GM12864 (cell line): ENCODE measurements at places on chromosomes 4 and X.
A peak's percentile ranks its signal among the peaks of the same experiment; 100 is the strongest.

DNA sequence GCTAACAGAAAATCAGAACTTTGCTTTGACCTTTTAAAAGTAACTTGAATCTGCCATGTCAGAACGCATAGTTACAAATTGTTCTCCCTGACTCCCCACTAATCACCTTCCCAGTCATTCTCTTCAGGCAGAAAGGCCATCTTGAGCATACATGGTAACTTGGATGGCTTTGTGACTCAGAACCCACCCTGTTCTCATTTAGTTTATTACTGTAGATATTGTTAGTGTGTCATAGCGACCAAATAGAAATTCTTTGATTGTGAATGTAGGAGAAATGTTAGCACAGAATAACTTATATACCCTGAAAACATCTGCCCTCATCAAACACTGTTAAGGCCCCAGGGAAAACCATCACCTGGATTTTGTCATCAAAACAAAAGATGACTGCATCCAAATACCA is 382.0 kb downstream of the MAGEB5 start:
- DNase-seq = no peak

GRCh38 chr4:137025484-137026059 is 506.7 kb downstream of the PCDH18 start:
- DNase-seq = no peak

DNA sequence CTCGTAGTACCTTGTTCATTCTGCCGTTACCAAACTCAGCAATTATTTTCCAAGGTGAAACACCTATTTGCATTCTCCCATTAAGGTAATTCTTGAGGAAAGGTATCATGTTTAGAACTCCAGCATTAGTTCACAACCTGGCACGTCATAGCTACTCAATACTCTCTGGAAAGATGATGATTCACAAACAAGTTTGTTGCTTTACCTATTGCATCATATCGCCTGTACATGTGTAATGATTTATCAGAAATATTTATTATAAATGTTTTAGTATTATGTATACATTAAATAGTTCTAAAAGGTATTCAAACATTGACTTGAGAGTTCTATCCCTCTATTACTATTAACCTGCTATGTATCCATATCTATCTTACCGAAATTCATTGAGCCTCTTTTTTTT is 658.3 kb upstream of the PITX2 start:
- no peak for DNase-seq

DNA sequence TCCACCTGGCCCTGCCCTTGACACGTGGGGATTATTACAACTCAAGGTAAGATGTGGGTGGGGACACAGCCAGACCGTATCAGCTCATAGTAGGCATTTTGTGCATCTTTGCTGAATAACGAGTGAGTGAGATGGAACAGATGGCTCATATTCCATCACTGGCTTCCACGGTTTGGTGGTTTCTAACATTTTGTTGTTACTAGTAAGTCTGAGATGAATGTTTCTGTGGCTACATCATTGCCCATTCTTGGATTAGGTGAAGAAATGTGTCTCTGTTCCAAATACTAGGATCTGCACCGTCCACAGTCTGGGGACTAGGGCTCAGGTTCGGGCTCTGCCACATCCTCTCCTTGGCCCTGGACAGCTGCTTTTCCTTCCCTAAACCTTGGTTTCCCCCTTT is 3.6 kb downstream of the ABLIM2 start:
- DNase-seq = no peak

- no peak for DNase-seq
These were observed 646.2 kb downstream of the TRAM1L1 start for GRCh38 chr4:116438981-116439729.

DNA sequence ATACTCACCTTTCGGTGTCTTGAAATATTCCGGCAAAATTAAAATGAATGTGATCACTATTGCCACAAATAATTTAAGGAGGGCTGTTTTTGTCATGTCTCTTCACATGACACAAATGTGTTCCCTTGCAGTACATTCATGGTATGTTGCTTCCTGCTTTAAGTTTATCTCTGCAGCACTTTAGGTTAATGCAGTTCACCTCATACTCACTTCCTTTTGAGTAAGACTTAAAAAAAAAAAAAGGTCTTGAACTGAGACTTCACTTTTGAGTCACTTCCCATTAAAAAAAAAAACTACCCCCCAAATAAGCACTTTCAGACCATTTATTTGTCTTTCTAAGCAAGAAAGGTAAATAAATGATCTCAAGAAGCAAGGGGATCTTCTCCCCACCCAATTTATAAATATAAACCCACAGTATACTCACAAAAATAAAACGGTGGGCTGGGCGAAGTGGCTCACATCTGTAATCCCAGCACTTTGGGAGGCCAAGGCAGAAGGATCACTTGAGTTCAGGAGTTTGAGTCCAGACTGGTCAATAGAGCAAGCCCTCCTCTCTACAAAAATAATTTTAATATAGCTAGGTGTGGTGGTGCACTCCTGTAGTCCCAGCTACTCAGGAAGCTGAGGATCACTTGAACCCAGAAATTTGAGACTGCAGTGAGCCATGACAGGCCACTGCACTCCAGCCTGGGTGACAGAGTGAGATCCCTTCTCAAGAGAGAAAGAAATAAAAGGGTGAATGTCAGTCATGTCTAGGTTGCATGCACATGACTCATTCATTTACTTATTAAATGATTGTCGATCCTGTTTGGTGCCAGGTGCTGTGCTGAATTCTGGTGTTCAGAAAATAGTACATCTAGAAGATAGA is at the start of gene TMEM156:
TMEM156 (minus strand) TSS at position 192 of the 868 bp plus-strand sequence; CDS start at position 96, 96 bp downstream.
- DNase-seq = peak; percentile 91

DNA sequence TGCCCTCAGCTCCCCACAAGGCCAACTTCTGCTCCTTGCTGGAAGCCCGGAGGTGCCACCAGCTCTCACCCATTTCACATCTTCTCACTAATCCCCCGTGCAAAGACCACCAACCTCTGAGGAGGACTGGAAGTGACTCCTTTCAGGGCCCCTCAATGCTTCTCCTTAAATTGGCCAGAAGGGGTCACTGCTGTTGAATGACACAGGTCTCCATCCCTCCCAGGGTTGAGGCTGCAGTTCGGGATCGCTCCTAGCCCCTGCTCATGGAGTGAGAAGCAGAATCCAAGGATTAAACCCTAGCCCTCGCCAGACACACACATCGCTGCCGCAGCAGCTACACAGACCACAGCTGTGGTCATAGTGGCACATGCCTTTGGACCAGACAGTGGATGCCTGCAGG is 279.5 kb upstream of the TAPT1 start:
- DNase-seq = no peak

DNA sequence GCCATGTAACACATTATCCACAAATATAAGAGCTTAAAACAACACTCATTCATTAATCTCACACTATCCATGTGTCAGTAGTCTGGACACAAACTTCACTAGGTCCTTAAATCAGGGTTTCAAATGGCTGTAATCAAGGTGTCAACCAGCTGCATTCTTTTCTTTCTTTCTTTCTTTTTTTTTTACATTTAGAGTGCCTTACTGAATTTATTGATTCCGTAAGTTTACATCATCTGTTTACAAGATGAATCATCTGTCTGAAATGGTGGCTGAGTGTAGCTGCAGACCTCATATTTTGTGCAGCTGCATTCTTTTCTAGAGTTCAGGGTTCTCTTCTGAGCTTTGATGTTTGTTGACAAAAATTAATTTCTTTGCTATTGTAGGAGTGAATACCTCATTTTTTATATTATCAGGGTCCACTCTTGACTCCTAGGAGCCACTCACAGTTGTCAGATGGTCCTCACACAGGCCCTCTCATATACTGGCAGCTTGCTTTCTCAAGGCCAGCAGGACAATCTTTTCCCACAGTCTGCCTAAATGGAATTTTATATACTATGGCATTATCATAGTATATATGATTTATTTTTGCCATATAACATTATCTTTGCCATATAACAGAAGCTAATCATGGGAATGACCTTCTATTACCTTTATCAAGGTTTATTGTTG is 37.8 kb downstream of the SPOCK3 start:
- no peak for DNase-seq

DNA sequence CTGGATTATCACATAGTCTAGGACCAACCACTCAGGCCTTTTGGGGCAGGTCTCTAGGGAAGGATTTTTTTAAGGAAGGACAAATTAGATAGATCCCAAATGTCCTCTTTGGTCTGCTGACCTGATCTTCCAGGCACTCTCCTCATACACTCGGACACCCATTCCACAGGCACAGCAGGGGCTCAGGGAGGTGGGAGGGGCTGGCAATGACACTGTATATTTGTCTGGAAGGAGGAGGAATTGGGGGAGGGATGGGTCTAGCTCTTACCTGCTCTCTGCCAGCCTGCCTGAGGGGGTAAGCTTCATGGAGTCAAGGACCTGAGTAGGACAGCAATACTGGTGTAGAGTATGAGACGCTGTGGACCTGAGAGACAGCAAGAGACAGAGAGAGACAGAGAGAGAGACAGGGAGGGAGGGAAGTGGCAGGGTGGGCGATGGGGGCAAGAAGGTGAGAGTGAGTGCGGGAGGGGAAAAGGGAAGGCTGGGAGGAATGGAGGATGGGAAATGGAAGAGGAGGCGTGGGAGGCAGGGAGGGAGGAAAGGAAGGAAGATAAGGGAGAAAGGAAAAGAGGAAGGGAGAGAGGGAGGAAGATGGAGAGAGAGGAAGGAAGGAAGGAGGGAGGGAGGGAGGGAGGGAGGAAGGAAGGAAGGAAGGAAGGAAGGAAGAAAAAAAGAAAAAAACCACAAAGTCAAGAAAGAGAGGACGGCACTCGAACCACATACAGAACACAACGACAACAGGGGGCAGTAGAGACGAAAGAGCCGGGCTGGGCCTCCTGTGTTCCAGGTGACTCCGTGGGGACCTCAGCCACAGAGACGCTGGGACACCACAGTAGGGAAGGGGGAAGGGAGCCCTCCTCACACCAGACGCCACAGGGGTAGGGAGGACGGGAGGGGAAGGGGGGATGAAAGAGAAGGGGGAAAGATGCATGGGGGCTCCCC is 1.8 kb downstream of the IQSEC2 start:
- DNase-seq = no peak

DNA sequence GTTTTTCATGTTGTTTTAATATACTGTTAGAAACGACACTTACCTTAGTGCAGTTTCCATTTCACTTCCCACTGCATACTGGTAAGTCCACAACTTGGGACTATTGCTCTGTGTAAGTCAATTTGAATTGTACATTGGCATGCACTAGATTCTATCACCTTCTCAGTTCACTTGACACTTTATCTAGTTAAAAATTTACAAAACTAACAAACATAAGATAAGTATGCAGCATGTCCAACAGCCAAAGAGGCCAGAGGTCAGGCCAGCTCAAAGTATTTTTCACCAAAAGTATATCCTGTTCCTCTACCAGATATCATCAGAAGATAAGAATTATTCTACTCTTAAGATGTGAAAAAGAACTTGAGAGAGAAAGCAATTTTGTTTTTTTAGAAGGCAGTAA is 75.9 kb downstream of the QRFPR start:
- DNase-seq = no peak

- no peak for DNase-seq
These were observed 182.7 kb upstream of the LDB2 start for GRCh38 chr4:17081179-17081578.

- DNase-seq = no peak
These were observed 5.4 kb upstream of the TBC1D1 start for GRCh38 chr4:37885496-37885895.

- peak; percentile 5 for DNase-seq
These were observed 26.1 kb downstream of the RBM46 start for GRCh38 chr4:154807042-154807630.

- no peak for DNase-seq
These were observed 13.7 kb downstream of the MED14 start for GRCh38 chrX:40721489-40722106.

DNA sequence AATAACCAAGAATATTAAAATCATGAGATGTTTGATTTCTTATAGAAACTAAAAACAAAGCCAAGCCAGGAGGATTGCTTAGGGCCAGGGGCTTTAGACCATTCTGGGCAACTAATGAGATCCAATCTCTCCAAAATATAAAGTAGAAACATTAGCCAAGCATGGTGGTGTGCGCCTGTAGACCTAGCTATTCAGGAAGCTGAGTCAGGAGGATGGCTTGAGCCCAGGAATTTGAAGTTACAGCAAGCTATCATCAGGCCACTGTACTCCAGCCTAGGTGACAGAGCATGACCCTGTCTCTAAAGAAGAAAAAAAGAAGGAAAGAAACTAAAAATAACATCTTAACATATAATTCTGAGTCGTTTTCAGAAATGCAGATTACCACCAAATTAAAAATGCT is 96.7 kb downstream of the NAF1 start:
- DNase-seq = no peak

- no peak for DNase-seq
These were observed at the start of gene CHST7 for GRCh38 chrX:46573331-46573891. CHST7 (plus strand) TSS chrX:46573765; CDS start chrX:46573932, 167 bp downstream.

DNA sequence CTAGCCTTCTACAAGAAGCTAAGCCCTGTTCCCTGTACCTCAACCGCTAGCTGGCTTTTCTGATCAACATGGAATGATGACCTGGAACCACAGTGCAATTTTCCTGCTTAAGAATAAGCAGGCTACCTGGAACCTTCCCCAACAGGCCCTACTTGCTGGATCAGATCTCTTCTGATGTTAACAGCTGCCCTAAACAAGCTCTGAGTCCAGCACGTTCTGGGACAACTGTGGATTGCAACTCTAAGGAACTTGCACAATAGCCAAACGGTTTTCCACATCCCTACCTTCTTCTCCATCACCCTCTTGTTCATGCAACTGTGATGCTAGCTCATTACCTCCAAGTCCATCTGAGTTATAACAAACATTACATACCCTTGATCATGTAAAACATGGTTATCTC is 19.8 kb downstream of the ATP8A1 start:
- DNase-seq = no peak

- no peak for DNase-seq
These were observed 36.6 kb upstream of the PTPN13 start for GRCh38 chr4:86557526-86557925.

GRCh38 chr4:1597021-1597931 is 86.8 kb downstream of the FAM53A start:
- DNase-seq = no peak

- no peak for DNase-seq
These were observed at the start of gene CXXC4 for GRCh38 chr4:104494822-104495559. CXXC4 (minus strand) TSS chr4:104494894; CDS start chr4:104491802, 3,092 bp downstream.

- no peak for DNase-seq
These were observed 68.8 kb downstream of the ZAR1 start for GRCh38 chr4:48558819-48559218.

GRCh38 chr4:8553216-8553615 is 27.0 kb upstream of the GPR78 start:
- no peak for DNase-seq

DNA sequence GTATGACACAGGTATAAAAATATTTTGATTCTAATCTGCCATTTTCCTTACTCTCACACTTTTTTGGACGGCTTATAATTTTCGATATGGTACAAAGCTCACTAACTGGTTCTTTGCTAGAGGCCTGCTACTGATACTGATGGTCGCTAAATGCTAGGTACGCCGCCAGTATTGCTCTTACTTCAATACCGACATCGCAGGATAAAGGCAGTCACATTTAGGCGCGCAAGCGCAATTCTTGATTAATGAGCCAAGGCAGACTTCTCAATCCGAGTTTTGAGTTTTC is 557 bp upstream of the USP38 start:
- DNase-seq = no peak

GRCh38 chrX:54808605-54809483 is 1.3 kb downstream of the MAGED2 start:
- peak; percentile 86 for DNase-seq
